ENCODE measurements at places on chromosomes 1 and 21.

DNA sequence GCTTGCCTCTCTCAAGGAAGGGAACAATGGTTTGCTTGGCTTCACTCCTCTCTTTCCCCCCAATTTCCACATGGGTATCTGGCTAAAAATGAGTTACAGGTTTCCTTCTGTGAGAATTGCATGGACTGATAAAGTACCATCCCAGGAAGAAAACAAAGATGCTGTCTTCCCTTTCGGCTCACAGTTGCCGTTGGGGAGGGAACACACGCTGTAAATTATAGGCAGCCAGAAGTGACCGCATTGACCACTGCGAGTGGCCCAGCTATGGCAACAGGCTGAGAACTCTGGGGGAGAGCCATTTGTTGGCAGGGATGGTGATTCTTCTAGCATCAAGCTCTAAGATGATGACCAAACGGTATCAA is 2.9 kb downstream of the RUNX1 start:
- no peak for DNase-seq

- no peak for DNase-seq
Measured at GRCh38 chr1:1344655-1345361, 4.4 kb downstream of the DVL1 start.

DNA sequence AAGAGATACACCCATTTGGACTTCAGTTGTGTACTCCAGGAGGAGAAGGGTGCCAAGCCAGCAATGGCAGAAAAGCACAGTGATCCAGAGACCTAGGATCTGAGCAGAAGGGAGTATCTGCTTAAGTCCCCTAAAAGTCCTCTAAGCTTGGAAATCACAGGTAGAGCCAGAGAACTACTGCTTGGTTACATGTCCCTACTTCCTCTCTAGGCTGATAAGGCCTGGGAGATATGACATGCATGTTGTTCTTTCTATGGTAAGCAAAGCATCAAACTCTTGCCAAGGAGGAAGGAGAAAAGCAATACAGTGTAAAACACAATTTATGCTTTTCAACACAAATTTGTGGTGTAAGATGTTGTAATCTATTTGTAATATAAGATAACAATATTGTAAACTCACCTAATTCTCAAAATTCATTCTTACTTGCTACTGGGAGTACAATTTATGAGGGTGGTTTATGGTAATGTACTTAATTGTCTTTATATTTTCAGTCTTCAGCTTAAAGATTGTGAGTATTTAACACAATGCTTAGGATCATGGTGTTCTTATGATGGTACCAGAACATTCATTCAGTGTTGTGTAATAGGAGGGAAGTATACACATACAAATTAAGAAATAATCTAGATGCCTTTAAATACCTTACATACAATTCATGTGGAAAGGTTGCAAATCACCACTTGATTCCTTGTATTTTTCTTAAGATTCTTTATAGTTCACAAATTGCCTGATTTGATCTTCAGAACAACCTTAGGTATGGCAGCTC is 49.1 kb upstream of the GNG12 start:
- DNase-seq, result no peak

GRCh38 chr1:225709101-225709500 is 56.2 kb upstream of the ENAH start:
- no peak for DNase-seq

- DNase-seq, result no peak
Measured at GRCh38 chr1:202075389-202075788, 47.3 kb upstream of the GPR37L1 start.

- no peak for DNase-seq
Measured at GRCh38 chr21:40833184-40833583, 13.8 kb downstream of the DSCAM start.

- no peak for DNase-seq
Measured at GRCh38 chr21:42028766-42029425, 18.7 kb upstream of the ZBTB21 start.

- no peak for DNase-seq
Measured at GRCh38 chr1:147591261-147591891, 50.1 kb downstream of the BCL9 start.

GRCh38 chr1:234882898-234883297 is 245.7 kb downstream of the TOMM20 start:
- DNase-seq, result no peak

DNA sequence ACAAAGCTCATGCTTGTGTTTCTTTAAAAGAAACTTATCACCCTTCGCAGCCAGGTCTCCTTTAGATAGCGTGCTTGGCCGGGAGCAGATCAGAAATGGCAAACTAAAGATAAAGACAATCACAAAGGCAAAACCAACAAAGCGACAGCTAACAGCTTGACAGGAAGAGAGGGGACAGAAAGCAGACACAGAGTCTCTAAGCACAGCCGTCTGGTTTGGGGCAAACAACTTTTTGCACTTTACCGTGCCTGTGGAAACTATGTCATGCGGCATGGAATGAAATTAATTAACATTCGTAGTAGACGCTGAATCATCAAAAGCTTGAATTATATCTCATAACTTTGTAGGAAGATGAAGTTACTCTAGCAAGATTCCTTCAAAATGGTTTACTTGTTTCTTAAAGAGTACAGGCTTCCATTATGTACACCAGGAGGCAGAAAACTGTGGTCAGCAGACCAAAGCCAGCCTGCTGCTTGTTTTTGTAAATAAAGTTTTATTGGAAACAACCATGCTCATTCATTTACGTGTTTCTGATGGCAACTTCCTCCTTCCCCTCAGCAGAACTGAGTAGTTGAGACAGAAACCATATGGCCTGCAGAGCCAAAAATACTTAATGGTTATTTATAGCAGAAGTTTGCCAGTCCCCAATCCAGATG is 183.2 kb downstream of the KIF26B start:
- no peak for DNase-seq

- peak; percentile 41 for DNase-seq
Measured at GRCh38 chr1:205068457-205069040, 15.7 kb downstream of the TMEM81 start.

- no peak for DNase-seq
Measured at GRCh38 chr1:209160230-209160629, 423.3 kb upstream of the CAMK1G start.

DNA sequence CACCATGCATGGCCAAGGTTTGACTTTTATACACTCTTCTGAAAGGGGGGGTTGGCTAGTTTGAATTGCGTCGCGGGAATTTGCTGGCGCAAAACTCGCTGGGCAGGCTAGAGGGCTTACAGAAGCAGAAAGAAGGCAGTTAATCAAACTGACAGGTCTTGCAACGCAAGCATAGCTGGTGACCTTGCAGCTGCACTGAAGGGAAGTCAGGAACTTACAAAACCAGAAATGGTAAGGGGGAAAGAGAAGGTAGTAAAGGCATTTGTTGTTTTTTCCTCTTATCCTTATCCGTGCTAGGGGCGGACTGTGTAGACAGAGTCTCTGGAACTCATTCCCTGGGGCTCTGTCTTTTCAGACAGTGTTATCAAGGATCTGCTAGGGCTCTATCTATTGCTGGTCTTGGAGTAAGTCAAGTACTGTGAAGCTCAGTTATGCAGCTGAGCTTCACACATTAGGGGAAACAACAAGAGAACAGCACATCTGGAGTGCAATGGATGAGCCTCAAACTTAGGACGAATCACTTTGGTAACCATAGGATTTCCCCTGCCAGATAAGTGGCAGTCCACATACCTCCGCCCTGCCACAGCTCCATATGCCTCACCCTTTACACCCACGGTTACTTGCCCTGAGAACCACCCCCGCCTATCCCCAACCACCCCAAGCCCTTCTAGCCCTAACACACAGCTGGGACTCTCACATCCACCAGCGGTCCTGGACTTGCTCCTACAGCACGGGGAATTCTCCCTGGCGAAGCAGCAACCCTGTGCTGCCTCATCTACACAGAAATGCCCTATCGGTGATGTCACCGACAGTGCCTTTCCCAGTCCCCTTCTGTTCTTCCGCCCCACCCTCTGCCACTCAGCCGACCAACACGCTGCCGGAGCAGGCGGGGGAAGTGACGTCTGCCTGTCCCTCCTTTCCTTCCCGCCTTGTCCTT is 251.4 kb downstream of the FAM72C start:
- DNase-seq, result no peak

GRCh38 chr1:214541693-214542092 is 9.7 kb downstream of the PTPN14 start:
- no peak for DNase-seq

- DNase-seq, result no peak
Measured at GRCh38 chr1:220184506-220184905, 87.7 kb downstream of the RAB3GAP2 start.

- DNase-seq, result no peak
Measured at GRCh38 chr1:17711941-17712340, 43.2 kb upstream of the ACTL8 start.

- peak; percentile 7 for DNase-seq
Measured at GRCh38 chr1:179251675-179252074, 22.2 kb upstream of the ABL2 start.

GRCh38 chr1:31742462-31743212 is 21.5 kb downstream of the ADGRB2 start:
- no peak for DNase-seq

GRCh38 chr1:112444269-112444668 is 48.3 kb downstream of the CTTNBP2NL start:
- DNase-seq, result no peak

GRCh38 chr1:52355847-52356505 is 10.0 kb downstream of the CC2D1B start:
- DNase-seq, result no peak

DNA sequence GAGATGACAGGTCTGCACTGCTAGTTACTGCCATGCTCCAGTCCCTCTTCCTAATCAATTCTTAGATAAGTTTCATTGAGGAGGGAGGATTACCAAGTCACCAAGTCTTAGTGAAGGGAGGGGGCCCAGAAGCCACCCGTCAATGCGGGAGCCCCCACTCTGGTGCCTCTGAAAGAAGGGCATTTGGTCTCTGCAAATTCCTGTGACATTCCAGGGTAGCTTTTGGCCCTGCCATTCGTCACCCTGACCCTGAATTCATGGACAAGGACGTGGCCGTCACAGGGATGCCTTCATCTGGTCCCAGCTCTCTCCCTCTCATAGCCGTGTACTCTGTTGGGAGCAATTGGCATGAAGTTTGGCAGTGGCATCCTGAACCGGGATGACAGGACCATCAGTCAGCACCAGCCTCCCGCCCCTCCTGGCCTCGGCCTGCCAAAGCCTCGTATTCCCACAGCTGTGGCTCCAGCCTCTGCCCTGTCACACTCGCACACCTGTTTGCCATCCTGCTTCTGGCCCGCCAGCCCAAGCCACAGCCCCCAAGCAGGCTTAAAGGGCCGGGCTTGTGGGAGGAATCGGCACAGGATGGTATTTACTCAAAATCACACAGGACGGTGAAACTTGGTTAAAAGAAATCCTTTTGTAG is 150.7 kb downstream of the CLIC6 start:
- no peak for DNase-seq

- peak; percentile 49 for DNase-seq
Measured at GRCh38 chr1:3530926-3531818, 76.7 kb downstream of the ARHGEF16 start.

DNA sequence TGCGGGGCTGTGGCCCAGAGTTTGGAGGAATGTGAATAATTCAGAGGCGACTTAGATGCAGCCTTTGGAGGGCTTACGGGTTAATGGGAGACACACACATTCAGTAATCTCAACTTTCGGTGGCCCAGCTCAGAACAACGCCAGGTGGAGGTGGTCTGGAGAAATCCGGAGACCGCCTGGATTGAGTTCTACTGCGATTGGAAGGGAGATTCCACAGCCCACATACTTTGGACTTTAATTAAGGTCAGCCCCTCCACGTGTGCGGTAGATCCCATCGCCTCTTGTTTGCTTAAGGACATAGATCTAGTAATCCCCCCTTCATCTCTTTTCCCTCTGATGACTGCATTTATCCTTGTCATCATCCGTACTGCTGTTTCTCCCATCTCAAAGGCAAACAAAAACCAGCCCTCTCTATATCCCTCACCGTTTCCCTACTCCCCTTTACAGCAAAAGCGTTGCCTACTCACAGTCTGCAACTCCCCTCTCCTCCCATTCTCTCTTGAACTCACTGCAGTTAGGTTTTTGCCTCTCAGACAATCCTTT is 720 bp upstream of the BSDC1 start:
- no peak for DNase-seq

GRCh38 chr1:60841116-60842046 is 241.0 kb upstream of the NFIA start:
- no peak for DNase-seq

- no peak for DNase-seq
Measured at GRCh38 chr1:201349092-201349491, 28.4 kb downstream of the TNNT2 start.

DNA sequence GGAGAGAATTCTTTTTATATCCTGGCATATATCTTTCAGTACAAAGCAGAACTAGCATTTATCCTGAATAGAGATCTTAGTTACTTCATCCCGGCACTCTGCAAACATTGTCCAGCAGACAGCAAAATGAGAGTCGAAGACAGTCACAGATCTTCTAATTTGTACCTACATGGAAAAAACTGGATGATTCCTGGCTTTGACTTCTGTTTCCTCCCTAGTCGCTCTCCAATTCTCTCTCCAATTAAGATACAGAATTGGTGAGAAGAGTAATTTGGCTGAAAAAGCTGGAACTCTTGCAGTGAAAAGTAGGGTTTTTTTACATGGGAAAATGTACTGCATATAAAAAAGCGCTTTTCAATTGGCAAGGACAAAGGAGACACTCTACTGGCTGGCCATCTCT is 151.1 kb upstream of the C8B start:
- peak; percentile 18 for DNase-seq

DNA sequence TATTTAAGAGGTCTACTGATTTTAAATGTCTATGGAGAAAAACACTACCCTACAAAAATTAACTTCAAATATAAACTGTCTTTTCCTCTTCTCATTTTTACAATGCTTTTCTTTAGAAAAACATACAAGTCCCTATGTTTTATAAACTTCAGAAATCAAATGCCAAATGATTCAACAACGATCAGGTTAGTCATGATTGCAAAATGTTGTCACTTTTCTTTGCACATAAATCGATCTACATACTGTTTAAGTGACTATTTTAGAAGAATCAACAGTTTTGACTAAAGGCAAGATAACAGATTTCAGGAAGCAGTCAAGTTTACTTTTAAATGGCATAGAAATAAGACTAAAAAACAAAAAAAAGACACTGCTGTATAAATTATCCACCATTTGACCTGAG is 168.7 kb downstream of the GPATCH2 start:
- no peak for DNase-seq

- no peak for DNase-seq
Measured at GRCh38 chr1:61253059-61253735, 170.8 kb downstream of the NFIA start.

GRCh38 chr1:58934706-58935105 is 150.9 kb upstream of the JUN start:
- no peak for DNase-seq

DNA sequence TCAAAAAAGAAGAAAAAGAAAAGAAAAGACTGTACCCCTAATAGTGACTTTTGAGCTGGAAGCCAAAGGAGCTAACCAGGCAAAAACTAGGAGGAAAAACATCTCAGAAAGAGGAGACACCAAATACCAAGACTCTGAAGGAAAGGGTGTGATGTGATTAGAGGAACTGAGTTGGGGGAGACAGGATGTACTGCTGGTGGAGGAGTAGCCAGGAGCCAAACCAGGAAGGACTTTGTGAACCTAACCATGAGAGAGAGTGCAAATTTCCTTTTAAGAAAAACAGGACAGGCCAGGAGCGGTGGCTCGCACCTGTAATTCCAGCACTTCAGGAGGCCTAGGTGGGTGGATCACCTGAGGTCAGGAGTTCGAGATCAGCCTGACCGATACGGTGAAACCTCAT is 4.1 kb upstream of the RBP7 start:
- DNase-seq, result no peak

Data from muscle of arm (tissue), 14 donors.